ENCODE measurements at places on chromosomes 4 and X.

- DNase-seq, result no peak
Measured at GRCh38 chrX:136048446-136048845, 63.2 kb downstream of the SLC9A6 start.

DNA sequence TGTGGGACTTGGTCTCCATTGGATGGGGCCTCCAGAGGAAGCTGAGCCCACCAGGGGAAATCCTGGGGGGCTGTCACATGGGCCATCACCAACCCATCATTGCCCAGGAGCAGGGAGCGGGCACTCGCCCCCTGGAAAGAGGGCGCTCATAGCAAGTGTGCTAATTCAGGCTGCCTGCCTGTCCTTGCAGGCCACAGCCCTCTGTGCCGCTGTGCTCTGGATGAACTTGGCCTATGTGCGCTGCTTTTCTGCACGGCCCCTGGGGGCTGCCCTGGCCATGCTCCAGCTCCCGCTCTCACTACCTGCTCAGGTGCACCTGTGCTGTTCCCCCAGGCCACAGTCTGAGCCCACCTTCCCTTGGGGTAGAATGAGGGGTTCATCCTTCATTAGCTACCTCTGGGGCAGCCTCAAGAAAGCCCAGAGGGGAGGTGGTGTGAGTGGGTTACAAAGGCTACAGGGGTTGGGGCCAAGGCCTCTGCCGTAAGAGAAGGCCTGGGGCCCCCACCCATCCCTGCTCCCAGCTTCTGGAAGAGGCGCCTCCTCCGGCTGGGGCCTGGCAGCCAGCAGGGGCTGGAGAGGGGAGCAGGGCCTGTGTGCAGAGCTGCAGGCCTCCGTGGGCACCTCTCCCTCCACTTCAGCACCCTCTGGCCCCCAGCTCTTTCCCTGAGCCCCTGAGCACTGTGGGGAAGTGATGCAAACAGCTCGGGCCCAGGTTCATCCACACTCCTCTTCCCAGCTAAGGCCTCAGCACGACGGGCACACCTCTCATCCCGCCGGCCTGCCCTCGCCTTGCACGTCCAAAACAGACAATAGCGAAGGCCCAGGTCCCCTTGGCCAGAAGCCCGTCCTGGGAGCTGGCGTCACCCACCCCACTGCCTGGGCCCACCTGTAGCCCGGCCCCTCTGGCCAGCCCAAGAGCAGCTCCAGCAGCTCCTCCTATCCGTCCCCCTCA lies 8.9 kb downstream of the CFAP99 start:
- no peak for DNase-seq

DNA sequence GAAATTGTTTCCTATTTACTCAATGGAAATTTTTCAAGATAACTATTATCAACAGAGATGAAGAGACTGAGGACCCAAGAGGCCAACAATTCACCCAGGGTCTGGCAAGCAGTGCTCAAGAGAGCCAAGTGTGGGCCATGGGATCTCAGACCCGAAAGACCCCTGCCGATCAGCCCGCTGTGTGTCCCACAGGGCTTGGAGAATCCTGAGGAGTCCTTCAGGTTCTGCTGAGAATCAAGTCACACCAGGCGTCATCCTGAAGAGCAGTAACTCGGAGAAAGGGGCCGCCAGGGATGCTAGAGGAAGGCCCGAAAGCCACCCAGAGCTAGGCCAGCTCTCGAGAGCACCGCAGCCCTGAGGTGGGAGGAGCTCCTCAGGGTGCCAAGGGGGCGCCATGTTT lies 48.7 kb downstream of the FGFRL1 start:
- no peak for DNase-seq

GRCh38 chr4:7850489-7850888 lies 89.2 kb downstream of the AFAP1 start:
- DNase-seq, result no peak

DNA sequence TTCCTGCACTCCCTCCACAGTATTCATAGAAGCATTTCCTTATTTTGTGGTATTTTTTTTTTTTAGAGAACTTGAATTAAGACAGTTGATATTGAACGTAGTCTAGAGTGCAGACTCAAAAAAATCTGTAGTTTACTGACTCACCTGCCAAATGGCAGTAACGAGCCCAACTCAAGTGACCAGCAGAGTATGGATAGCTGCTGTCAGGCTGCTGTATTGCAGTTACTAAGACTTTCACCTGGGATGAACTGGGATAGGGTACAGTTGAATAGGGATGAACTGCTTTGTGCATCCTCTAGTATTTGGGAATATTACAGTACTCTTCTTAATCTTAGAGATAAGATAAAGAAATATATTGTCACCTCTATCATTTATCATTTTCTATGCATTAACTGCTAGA lies 7.0 kb upstream of the SLC7A11 start:
- no peak for DNase-seq

DNA sequence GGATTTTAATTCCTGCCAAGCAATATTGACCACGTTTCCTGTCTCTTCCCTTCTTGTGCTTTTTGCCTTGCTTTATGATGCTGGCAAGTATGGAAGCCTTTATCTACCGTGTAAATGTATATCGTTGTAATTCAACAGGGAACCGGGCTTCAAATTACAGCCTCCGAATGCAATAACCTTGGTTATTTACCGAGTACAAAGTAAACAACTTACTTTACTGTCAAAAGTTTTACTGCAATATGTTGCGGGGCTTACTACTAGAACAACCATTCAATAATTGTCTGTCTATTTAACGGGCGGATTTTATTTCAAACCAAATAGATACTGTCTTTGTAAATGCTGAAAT lies 73.1 kb downstream of the PALLD start:
- DNase-seq, result no peak

Data from kidney epithelial cell (primary cell).